NCI-H1092 (cell line): ENCODE measurements at places on chromosomes 12 and 14.

DNA sequence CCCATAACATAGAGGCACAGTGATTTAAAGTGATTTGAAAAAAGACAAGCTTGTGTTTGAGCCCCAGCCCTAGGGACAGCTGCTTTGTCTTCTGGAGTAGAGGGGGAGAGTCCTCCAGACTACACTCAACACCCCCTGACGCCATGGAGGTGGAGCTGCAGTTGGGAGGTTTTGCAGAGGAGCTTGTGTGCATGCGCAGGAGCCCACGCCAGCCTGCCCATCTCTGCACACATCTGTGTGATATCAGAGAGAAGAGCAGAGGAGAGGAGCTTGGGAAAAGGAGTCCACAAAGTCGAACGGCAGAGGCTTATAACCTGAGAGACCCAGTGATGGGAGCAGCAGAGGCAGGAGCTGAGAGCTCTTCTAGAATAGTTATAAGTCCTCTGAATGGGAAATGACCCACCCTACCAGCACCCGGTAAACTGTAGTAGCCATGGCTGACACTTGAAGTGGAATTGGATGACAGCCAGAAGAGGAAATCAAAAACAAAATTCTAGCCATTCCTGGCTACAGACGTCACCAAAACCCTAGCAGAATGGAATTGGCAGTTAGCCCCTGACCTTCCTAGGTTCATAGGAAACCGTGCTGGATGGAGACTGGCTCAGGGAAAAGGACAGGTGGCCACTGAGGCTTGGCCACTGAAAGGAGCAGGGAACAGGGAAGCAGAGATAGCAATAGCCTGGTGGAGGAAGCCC lies 185.1 kb upstream of the VASH1 start:
- peak; percentile 5 for DNase-seq

- DNase-seq, result no peak
Observed at GRCh38 chr14:102249041-102249440, 55.9 kb downstream of the MOK start.

DNA sequence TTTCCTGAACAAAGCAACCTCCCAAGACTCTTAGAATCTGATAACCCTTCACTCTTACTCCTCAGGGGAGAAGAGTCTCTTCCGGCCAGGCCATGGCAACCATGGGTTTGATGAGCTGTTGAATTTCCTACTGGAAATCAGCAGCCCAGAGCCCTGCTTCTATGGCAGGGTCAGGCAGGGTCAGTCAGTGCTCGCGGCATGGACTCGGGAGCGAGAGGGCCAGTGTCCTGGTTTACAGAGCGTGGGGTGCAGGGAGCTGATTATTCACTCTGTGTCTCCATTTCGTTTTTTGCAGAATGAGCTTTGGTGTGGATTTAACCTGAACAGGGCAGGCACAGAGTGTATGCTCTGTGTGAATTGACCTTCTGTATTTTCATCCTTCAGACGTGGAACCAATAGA lies 340.6 kb upstream of the SFSWAP start:
- no peak for DNase-seq

- no peak for DNase-seq
Observed at GRCh38 chr12:113299619-113300237, 35.2 kb downstream of the SLC8B1 start.

DNA sequence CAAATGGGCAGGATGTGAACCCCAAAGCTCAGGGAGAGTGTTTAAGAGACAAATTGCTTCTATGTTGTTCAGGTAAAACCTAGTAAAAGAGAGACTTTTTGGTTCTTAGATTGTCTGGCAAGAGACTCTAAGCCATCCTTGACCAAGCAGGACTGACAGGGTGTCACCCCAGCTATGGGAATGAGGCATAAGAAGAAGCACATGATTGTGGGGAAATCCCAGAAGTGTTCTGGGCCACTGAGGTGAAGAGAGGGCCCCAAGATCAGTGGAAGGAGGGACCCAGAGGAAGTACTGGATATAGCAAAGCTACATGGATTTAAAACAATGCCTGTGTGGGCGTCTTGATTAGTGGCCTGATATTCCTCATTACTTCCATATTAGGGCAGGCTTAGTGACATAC lies 99.0 kb downstream of the SAMD4A start:
- no peak for DNase-seq

DNA sequence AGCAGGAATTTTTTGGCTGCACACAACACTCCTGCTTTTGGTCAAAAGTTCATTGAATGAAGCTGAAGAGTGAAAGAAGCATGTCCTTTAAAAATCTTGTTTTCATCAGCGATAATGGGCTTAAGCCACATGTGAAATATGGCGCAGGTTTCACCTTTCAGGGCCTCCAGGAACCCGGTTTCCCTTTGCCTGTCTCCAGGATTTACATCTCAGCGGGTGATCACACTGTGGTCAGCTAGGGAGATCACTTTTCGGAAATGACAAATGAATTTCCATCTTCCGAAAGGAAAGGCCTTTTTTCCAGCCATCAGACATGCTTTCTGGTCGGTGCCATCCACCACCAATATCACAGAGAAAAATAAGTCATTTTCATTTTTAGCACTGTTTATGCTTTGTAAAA lies 727.1 kb upstream of the TBX3 start:
- DNase-seq, result no peak

DNA sequence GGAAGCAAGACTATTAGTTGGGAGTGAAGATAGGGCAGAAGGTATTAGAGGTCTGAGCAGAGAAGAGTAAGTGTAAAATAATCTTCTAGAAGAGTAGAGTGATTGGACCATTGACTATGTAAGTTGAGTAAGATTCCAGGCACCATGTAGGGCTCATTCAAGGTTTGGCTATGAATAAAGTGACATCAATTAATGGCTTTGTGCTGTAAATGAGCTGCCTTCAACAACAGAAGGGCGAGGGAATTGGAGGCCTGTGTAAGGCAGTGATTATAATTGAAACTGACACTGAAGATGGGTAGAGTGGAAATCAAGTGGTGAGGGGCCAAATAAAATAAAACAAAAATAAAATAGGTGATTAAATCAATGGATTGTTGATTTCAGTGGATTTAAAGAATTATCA lies 26.4 kb downstream of the PTPRQ start:
- no peak for DNase-seq

DNA sequence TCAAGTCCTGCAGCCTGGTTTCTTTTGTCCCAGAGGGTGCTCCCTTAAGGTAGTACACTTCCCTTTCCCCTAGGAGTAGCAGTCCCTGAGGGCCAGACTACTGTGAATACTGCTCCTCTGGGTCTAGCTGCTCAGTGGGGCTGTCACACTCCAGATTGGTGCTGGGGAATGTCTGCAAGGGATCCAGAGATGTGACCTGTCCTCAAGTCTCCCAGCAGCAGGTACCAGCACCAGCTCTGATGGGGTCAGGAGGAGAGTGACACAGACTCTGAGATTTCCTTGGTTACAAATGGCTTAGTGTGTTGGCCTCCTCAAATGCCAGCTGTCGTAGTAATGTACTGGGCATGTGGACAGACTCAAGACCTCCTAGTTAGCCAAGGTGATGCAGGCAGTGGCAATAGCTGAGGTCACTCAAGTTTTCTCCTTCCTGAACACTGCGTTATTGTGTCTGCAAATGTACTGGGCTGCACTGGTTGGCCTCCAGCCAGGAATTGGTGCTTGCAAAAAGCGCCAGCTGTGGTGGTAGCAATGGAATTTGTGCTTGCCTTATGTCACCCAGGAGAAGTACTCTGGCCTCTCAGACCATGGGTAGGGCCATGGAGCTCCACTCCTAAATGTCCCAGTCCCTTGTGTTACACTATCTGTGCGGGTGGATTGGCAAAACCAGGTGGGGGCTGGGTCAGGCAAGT lies 36.4 kb upstream of the AEBP2 start:
- no peak for DNase-seq

DNA sequence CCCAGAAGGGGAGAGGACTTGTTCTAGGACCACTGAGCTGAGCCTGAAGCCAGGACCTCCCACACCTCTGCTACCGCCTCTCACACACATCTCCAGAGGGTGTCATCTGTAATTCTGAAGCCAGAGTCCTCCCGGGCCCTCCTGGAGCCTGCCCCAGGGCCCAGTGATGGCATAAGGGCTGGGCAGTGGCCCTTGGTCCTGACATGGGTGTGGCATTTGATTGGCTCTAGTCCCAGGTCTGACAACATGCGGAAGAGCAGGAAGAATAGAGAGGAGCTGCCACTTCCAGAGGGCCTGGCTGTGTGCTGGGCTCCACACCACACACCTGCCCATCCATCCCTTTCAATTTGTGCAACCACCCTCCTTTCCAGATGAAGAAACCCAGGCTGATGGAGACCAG lies 144.3 kb upstream of the GSC start:
- no peak for DNase-seq

DNA sequence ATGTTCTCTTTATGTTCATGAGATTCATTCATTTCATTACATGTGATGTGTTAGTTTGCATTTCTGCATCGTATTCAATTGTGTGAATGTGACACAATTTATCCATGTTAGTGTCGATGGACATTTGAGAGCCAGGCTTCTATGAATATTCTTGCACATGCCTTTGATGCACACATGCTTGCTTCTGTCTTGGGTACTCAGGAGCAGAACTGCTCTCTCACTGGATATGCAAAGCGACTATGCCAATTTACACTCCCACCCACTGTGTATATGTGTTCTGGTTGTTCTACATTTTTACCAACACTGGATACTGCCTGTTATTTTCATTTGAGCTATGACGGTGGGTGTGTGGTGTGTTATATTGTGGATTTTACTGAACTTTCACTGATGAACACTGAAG lies 84.3 kb upstream of the GTF2A1 start:
- no peak for DNase-seq

DNA sequence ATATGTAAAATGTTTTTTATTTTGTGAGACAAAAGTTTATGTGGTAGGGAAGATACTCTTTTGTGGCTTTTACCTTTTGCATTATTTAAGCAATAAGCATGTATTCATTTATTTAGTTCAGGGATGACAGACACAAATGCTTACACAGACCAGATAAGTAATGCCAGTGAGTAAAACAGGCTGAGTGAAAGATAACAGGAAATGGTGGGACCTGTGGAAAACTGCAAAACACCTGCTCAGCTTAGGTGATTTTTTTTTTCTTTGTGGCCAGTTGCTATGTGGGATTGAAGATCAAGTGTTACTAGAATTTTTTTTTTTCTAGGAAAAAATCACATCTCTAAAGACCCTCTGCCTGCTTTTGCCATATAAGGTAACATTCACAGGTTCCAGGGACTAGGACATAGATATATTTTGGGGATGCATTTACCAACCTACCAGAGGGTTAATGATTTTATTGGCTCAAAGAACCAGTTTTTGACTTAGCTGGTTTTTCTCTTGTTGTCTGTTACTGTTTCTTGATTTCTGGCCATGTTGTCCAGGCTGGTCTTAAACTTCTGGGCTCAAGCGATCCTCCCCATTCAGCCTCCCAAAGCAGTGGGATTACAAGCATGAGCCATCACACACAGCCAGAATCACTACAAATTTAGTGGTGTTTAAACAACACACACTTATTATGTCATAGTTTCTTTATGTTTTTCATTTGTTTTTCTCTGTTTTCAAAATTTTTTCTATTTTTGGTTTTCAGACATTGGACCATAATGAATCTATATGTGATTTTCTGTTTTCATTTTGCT lies 9.8 kb downstream of the PSMA6 start:
- no peak for DNase-seq

DNA sequence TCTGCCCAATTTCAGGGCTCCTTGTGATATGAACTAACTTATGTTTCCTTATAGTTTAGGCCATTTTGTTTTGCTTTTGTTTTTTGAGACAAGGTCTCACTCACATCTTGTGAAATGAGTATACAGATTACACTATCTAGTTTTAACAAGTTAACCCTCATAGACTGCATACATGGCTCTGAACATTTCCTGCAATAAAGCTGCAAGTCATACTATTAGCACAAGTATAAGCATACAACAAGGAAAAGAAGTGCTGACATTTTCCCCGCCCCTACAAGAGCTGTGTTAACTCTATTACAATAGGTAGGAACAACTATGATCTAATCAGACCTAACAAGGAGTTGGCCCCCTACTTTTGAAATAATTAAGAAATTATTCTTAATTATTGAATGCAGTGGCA lies 35.9 kb downstream of the CCDC177 start:
- no peak for DNase-seq

GRCh38 chr14:71680736-71681387 lies 251.4 kb upstream of the RGS6 start:
- no peak for DNase-seq

GRCh38 chr14:92185559-92185958 lies 63.8 kb downstream of the CPSF2 start:
- no peak for DNase-seq

DNA sequence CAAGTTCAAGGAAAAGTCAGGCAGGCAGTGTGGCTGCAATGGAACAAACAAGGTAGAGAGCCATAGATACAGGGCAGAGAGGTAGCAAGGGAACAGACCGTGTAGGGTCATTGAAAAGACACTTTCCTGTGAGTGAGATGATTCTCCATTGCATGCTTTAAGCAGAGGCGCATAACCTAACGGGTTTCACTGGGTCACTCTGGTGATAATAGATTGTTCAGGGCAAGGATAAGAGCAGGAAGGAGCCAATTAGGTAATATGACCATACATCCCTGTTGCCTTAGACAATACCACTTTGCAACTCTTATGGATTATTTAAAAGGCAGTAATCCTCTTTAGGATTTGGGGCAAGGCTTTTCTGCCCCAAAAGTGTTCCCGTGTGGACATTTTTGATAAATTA lies 214.1 kb downstream of the PTPRO start:
- DNase-seq, result no peak

DNA sequence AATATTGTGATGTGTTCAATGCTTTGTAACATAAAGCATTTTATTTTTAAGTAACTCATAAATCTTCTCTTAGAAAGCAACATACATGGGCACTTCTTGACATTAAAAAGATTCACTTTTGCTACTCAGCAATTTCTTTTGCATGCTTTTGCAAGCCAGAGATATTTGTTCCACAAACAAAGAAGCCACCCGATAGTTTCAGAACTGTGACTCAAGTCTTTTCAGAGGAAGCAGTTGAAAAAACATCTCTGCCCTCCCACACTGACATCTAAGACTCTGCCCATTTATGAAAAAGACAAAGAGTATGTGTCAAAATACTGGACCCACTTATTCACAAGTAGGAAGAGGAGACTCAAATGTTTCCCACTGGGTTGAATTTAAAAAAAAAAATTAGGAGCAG lies 7.5 kb downstream of the APPL2 start:
- DNase-seq, result no peak

DNA sequence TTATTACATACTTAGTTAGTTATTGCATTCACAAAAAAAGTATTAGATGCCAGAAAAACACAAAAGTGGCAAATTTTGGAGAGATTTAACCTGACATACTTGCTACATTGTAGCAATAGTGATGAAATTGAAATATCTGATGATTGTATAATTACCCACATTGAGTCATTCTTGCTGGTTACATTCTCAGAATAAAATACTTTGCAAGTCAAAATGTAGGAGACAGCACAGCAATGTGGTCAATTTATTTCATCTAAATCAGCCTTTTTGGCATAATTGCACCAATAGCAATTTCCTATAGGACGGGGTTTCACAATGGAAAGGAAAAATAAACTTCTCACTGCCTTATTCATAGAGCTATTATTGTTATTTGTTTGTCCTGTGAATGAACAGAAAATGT lies 125.0 kb upstream of the ETV6 start:
- no peak for DNase-seq

GRCh38 chr12:53761306-53761705 lies 9.5 kb upstream of the CISTR start:
- DNase-seq, result no peak
